ENCODE measurements at places on chromosomes 7 and 10.

GRCh38 chr10:18500576-18500975 is 150.8 kb downstream of the NSUN6 start:
- DNase-seq: no peak

DNA sequence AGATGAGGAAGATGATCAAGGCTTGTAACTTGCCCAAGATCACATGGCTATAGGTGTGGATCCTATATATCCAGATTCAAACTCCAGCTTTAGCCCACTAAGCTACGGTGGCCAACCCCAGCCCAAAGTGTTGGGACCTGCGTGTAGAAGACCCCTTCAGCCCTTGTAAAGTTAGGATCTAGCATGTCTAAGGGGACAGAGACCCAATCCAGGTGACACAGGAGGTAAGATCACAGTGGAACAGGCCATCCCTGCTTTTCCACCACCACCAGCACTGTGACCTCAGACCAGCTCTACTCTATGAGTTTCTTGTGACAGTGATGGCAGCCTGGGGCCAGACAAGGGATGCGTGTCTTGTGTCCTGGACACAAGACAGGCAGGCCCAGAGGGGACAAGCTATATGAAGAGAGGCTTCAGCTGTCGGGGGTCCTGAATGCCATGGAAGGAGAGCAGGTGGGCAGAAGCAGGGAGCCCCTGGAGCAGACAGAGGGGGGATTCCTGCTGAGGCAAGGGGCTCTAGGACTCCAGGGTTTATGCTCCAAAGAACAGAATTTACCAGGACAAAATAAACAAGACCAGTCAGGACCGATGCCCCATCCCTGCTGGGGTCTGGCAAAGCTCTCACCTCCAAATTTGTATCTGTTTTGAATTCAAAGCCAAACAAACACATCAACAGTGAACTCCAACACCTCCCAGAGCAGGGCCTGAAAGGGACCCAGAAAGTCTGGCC is 10.4 kb downstream of the GPRIN2 start:
- DNase-seq: no peak

DNA sequence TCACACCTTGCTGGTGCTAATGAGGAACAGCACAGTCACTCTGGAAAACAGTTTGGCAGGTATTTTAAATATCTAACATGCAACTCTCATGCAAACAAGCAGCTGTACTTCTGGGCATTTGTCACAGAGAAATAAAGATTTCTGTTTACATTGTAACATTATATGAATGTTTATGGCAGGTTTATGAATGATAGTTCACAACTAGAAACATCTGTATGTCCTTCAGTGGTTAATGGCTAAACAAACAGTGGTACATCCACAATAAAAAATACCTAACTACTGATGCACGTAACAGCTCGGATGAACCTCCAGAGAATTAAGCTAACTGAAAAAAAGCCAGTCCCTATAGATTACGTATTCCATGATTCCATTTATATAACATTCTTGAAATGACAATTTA is 109.6 kb downstream of the GPR37 start:
- DNase-seq: no peak

- no peak for DNase-seq
These were observed 2.2 kb upstream of the ASCC1 start for GRCh38 chr10:72218325-72218724.

GRCh38 chr7:14045651-14046050 is 56.2 kb upstream of the ETV1 start:
- no peak for DNase-seq

GRCh38 chr10:21490711-21491105 is 34.8 kb downstream of the SKIDA1 start:
- no peak for DNase-seq

- DNase-seq: no peak
These were observed 90.8 kb downstream of the ELAPOR2 start for GRCh38 chr7:86968618-86969017.

DNA sequence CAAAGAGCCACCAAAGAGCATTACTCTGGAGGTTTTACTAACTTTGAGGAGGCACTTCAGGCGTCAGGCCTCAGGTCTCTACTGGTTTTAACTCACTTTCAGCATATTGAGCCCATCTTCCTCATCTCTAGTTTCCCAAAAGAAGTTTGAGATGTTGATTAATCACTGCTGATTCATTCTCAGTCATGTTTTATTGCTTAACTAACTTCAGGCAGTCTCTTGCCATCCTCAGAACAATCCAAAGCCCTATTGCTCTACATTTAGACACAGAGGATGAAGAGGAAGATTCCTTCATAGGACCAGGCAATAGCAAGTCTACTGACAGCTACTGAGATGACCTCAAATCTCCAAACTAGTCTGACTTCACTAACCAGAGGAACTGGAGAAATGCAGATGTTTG is 39.1 kb upstream of the BET1 start:
- no peak for DNase-seq

DNA sequence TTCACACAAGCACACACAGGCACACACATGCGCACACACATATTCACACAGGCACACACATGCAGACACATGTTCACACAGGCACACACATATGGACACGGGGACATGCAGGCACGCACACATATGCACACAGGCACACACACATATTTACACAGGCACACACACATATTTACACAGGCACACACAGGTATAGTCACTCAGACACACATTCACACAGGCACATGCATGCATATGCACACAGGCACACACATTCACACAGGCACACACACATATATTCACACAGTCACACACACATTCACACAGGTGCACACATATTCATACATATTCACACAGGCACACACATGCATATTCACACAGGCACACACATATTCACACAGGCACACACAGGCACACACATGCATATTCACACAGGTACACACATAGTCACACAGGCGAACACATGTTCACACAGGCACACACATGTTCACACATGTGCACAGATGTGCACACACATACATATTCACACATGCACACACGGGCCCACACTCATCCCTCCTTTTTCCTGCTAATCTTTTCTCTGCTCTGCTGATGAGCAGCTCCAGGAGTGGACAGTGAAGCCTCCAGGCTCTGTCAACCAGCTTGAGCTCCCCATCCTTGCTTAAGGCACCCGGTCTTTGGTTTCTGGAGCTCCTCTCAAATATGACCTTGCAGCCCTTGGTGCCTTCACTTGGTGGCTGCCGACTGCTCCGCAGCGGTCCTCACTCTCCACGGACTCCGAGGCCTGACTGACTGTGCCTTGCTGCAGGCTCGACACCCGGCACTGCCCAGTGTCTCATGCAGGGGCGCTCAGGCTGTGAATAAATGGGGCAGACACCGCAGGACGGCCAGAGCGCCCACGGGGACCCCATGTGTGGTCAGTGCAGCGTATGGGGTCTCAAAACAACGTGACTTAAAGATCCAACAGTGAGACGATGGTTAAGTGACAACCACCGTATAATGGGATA is 581.2 kb upstream of the MGMT start:
- no peak for DNase-seq

GRCh38 chr10:11706895-11707567 is 35.2 kb upstream of the ECHDC3 start:
- no peak for DNase-seq

DNA sequence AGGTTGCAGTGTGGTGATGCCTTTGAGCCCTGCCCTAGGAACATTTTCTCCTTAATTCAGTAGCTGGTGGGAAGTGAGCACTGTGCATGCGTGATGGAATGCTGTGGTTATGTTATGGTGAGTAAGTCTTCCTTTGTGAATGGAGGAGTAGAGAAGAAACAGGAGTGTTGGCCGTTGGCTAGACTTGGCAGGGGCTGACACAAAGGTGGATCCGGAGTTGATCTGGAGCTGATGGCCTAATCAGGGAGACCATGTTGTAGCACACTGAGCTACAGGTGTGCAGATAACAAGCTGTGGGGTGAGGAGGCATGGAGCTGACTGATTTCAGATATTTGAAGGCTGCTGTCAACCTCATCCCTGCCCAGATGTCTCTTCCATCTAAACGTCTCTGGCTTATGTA is 122.3 kb downstream of the CNNM2 start:
- no peak for DNase-seq

- no peak for DNase-seq
These were observed 2.7 kb downstream of the EPHB4 start for GRCh38 chr7:100824499-100825214.

- no peak for DNase-seq
These were observed 260.5 kb upstream of the KLF14 start for GRCh38 chr7:130994378-130995115.

DNA sequence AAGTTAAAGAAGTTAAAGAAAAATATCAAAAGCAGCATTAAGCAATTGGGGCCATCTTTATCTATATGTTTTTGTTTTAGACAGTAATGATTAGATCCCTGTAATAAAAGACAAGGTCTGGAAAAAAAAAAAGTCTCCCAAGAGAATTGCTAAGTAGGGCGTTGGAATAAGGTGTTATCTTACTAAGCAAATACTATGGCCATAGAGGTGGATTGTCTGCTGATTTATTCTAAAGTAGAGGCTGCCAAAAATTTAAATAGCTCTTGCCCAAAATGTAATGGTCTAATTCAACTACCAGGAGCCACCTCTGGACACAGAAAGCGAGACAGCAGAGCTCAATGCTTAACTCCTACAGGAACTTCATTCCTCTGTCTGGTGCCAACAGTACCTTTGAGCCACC is 71.6 kb downstream of the HERPUD2 start:
- no peak for DNase-seq

GRCh38 chr10:44300666-44301649 is 83.9 kb downstream of the CXCL12 start:
- DNase-seq: no peak

- no peak for DNase-seq
These were observed 842.5 kb downstream of the GRID1 start for GRCh38 chr10:85524001-85524666.

DNA sequence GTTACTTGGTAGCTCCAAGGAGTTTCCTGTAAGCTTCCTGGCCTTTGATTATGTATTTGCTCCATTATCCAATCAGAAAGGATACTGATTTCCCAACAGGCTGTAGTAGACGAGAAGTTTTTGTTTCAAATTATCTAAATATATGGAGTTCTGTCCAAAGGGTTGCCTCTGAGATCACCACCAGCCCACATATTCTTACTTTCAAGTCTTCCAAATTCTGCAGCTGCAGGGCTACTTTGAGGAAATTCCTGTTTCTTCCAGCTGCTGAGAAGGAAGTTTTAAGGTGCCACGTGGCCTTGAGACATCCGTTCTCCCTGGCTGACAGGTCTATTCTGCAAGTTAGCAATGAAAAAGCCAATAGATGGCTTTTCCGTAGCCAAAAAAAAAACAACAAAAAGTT is 286.0 kb downstream of the TWIST1 start:
- DNase-seq: no peak

DNA sequence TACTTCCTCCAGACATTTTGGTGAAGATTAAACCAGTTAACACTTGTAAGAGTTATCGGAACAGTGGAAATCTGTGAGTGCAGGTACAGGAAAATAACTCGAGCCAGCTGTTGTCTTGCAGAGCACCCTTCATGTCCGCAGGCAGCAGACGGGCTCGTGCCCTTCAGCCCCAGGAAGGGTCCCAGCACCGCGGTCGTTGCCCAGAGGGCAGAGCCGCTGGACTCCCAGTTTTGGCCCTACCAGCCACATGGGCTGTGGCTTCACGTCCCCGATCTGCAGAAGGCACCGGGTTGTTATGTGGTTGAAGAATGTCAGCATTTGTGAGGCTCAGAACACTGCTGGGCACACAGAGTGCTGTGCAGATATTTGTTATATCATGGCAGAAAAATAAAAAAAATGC is 7.2 kb upstream of the ADARB2 start:
- no peak for DNase-seq

DNA sequence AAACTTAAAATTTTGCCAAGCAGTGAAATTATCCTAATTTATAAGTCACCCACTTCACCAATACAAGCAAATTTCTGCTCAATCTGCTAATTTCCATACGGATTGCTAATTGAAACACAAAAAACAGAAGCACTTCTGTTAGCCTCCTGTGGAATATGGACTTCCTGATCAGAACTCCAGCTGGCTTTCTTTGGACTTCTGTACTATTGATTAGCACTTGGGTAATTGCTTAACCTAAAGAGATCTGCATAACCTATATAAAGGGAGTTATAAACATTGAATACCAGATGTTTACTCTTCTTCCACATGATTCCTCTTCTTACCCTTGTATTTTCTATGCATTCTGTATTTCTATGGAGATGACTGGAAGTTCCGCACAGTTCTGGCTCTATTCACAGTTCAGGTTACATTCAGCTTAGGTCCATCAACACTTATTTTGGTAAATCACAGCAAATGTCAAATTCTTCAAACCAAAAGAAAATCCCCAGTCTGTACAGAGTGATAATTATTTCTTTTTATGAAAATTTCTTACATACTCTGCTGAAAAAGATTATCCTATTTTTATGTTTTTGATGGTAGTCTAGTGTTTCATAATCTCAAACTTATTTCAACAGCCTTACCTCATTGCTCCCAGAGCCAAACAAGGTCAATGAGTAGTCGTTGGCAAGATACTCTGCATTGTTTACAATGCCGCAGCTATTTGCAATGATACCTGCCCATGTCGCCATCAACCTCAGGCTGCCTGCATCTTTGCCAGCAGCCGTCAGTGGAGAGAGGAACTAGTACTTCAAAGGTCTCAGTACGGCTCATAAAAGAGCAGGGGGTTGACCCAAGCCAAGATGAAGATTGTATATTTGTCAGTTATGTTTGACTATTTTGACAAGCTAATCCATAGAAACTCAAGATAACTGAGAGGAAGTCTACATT is 225.6 kb downstream of the AHR start:
- DNase-seq: no peak

DNA sequence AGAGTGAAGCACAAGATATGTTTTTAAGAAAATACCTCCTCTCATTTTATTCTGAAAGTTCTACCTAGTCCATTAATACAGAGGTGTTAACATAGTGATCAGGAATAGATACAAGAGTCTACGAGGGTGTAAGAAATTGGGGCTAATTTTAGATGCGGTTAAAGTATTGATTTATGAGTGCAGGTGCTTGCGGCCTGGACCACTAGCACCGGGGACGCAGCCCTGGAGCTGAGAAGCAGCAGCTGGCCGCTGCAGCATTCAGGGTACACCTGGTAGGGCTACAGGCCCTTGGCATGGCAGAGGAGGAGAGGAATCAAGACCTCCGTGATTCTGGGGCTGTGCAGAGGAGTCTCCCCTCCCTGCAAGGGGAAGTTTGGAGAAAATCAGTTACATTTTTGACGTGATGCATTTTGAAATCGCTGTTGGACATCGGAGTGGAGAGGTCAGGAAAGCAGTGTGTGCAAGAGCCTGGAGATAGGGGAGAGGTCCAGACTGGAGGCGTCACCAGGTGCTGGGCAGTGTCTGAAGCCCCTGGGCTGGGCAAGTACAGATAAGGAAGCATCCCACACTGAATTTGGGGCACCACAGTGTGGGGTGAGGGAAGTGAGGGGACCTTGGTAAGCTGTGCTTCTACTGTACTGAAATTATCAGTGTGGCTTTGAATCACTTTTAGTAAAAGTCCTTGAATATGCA is 112.3 kb downstream of the VWC2 start:
- DNase-seq: no peak
